Sigmoid colon (tissue), 7 donors: ENCODE measurements at places on chromosomes 11 and 22. TPM values are rescaled to one million over a fixed set of nuclear protein-coding genes. Genes with fewer than 3 reads are reported as not detected.

GRCh38 chr22:37663521-37664140, 5.1 kb downstream of the PDXP start:
- DNase-seq: peak; percentile 83

ZP1 gene
- not detected for total RNA-seq

CALCA gene
- 0.66 TPM for total RNA-seq

DNA sequence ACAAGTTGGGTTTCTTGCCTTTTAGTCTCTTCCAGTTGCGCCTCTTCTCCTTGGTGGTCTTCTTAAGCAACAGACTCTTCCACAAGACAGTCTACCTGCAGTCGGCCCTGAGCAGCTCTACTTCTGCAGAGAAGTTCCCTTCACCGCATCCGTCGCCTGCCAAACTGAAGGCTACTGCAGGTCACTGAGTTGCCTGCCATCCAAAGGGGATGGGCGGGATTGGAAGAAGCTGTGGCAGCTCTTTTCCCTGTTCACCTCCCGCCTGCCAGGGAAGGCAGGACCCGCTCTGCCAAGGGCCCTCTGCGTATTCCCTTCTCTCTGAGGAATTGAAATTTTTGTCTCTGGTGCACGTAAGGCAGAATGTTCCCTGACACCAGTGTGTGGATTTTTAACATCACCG, 9.2 kb upstream of the STT3A start:
- DNase-seq: no peak

MMP1 gene
- 1.8 TPM for total RNA-seq

DNA sequence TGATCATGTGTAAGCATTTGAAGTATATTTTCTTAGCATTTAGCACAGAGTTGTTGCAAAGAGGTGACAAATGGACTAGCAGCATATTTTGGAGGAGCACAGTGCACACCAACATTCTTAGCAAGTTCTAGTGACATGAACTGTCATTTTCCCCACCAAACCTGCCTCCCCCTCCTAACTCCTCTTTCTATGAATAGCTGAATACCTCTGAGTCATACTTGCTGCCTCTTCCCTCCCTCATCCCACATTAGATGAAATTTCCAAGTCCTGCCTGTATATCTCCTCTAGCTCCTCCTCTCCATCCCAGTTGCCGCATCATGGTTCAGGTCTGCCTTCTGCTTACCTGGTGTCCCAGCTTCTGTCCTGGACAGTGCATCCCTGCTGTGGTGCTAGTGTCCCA, 7.2 kb downstream of the OSBP2 start:
- DNase-seq: no peak
